ENCODE measurements at places on chromosomes 2 and 18. TPM values are rescaled to one million over a fixed set of nuclear protein-coding genes. Genes with fewer than 3 reads are reported as not detected.

The NBAS gene
- total RNA-seq: 164 TPM

The FTCDNL1 gene
- 4.8 TPM for total RNA-seq

The NYAP2 gene
- 16.1 TPM for total RNA-seq

The RUFY4 gene
- total RNA-seq: 0.23 TPM

The KLHL41 gene
- total RNA-seq: 3.9 TPM

The ATP8B1 gene
- 3.0 TPM for total RNA-seq

The FHL2 gene
- total RNA-seq: 6.9 TPM

The DSG4 gene
- total RNA-seq: not detected

The C2orf80 gene
- total RNA-seq: 38.1 TPM

The RAD51AP2 gene
- total RNA-seq: 1.2 TPM

The SCG2 gene
- total RNA-seq: 179 TPM

The ALPG gene
- not detected for total RNA-seq

The MALL gene
- 2.5 TPM for total RNA-seq

The IL36G gene
- total RNA-seq: not detected

The OTX1 gene
- total RNA-seq: 2.8 TPM

The MYOM1 gene
- total RNA-seq: 10.4 TPM

The ALKAL2 gene
- total RNA-seq: 1.4 TPM

The BCS1L gene
- total RNA-seq: 26.5 TPM

The DIPK1C gene
- total RNA-seq: 15.9 TPM

The CRYBA2 gene
- not detected for total RNA-seq

The ITPRIPL1 gene
- 1.6 TPM for total RNA-seq

The C1QL2 gene
- total RNA-seq: 2.3 TPM

The PROC gene
- 0.92 TPM for total RNA-seq

The ZNF638 gene
- 283 TPM for total RNA-seq

The ST8SIA5 gene
- 7.8 TPM for total RNA-seq

The AQP12B gene
- not detected for total RNA-seq

The GNLY gene
- not detected for total RNA-seq

The ZRANB3 gene
- total RNA-seq: 16.1 TPM

The PIEZO2 gene
- 3.2 TPM for total RNA-seq

The FBXO36 gene
- 12.7 TPM for total RNA-seq

The STARD6 gene
- not detected for total RNA-seq

The ASTL gene
- not detected for total RNA-seq

The GPR39 gene
- total RNA-seq: 1.2 TPM

The KCNIP3 gene
- total RNA-seq: 12.7 TPM

The SPATA3 gene
- not detected for total RNA-seq

The ABCB11 gene
- total RNA-seq: 1.2 TPM

The TMEM214 gene
- 14.5 TPM for total RNA-seq

The EFR3B gene
- 72.9 TPM for total RNA-seq

The GALNT14 gene
- total RNA-seq: 20.5 TPM

The STAT4 gene
- 16.1 TPM for total RNA-seq

The SEPTIN2 gene
- total RNA-seq: 295 TPM

The DYSF gene
- total RNA-seq: 1.8 TPM

The GALNT5 gene
- total RNA-seq: 0.92 TPM

The GALNT3 gene
- total RNA-seq: 4.6 TPM

The PCARE gene
- total RNA-seq: 0.23 TPM

The SERPINB3 gene
- total RNA-seq: not detected

The GPAT2 gene
- total RNA-seq: 2.3 TPM

Measured in diencephalon (tissue), 1 donor.